A549 treated with CpdA at 1 μM for 4 hours (cell line): ENCODE measurements at places on chromosomes 1 and 21. TPM values are rescaled to one million over a fixed set of nuclear protein-coding genes. Genes with fewer than 3 reads are reported as not detected.

CCDC28B gene
- 1.9 to 2.6 TPM (median 2.2 TPM) in 5 replicates for total RNA-seq

RBM15 gene
- total RNA-seq, result 8.7 to 9.8 TPM (median 8.9 TPM) in 5 replicates

EXOSC10 gene
- total RNA-seq, result 35.4 to 39.8 TPM (median 37.9 TPM) in 5 replicates

TNNI3K gene
- total RNA-seq, result not detected in 5 replicates

HUNK gene
- total RNA-seq, result 1.3 to 1.5 TPM (median 1.4 TPM) in 5 replicates

ELF3 gene
- 234 to 285 TPM (median 265 TPM) in 5 replicates for total RNA-seq

DNAH14 gene
- total RNA-seq, result 13.5 to 17.0 TPM (median 16.0 TPM) in 5 replicates

CFHR2 gene
- not detected in 5 replicates for total RNA-seq

PLA2G4A gene
- total RNA-seq, result 10.0 to 13.1 TPM (median 10.9 TPM) in 5 replicates

OVAAL gene
- total RNA-seq, result 0.05 to 0.19 TPM in 2 of 5 replicates, not detected in the others

GSTM4 gene
- 7.9 to 10.1 TPM (median 9.5 TPM) in 5 replicates for total RNA-seq

SRGAP2 gene
- total RNA-seq, result 20.1 to 27.3 TPM (median 23.3 TPM) in 5 replicates

DCAF8 gene
- 48.2 to 62.4 TPM (median 49.6 TPM) in 5 replicates for total RNA-seq

VWA5B1 gene
- not detected in 5 replicates for total RNA-seq

SLC16A4 gene
- total RNA-seq, result 26.5 to 40.2 TPM (median 37.4 TPM) in 5 replicates

OR2L2 gene
- 0.01 TPM in 1 of 5 replicates, not detected in the others for total RNA-seq

S100A2 gene
- 20.0 to 26.2 TPM (median 24.5 TPM) in 5 replicates for total RNA-seq

FCN3 gene
- total RNA-seq, result not detected in 5 replicates

HAO2 gene
- not detected in 5 replicates for total RNA-seq

ICOSLG gene
- total RNA-seq, result 1.8 to 2.9 TPM (median 2.4 TPM) in 5 replicates

MPL gene
- total RNA-seq, result 0.09 to 0.22 TPM in 2 of 5 replicates, not detected in the others

IL19 gene
- not detected in 5 replicates for total RNA-seq

LCK gene
- total RNA-seq, result 0.03 TPM in 1 of 5 replicates, not detected in the others

NIPAL3 gene
- 5.8 to 8.6 TPM (median 7.1 TPM) in 5 replicates for total RNA-seq

BTG2 gene
- total RNA-seq, result 10.2 to 12.7 TPM (median 12.3 TPM) in 5 replicates
